ENCODE measurements at places on chromosomes 2 and 18. TPM values are rescaled to one million over a fixed set of nuclear protein-coding genes. Genes with fewer than 3 reads are reported as not detected.

TMEM17 gene
- 0.08 TPM for polyA plus RNA-seq

GPR45 gene
- polyA plus RNA-seq = not detected

KIF5C gene
- 0.04 TPM for polyA plus RNA-seq

OXER1 gene
- polyA plus RNA-seq = 5.7 TPM

ST8SIA3 gene
- not detected for polyA plus RNA-seq

NXPH2 gene
- not detected for polyA plus RNA-seq

SH3BP4 gene
- polyA plus RNA-seq = 1.6 TPM

ESPNL gene
- polyA plus RNA-seq = not detected

CHN1 gene
- polyA plus RNA-seq = 0.36 TPM

LHCGR gene
- not detected for polyA plus RNA-seq

DNA sequence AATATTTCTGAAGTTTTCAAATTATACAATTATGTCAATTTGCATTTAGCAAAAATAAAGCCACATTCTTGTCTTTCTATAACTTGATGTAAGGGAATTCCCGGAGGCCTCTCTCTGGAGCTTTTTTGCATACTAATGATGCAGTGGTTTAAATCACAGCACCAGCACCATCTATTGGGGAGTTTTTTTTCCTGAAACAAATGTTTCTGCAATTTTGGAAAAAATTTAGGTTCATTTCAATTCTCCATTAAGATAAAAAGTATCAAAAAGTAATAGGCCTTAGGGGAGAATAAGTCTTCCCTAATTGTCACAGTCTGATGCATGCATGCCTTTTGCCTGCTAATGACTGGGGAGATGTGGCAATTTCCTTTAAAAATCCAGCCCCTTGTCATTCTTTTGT lies 13.5 kb downstream of the CBLN2 start:
- no peaks in the 10 kb centered on the region for H3K4me1 ChIP-seq
- no peak overlapping the region for H3K27ac ChIP-seq
- DNase-seq = no peak
- H3K36me3 ChIP-seq = no peaks in the 10 kb centered on the region
- H3K27me3 ChIP-seq = no peaks in the 10 kb centered on the region

GRCh38 chr2:118705032-118705431 lies 142.4 kb downstream of the EN1 start:
- H3K27ac ChIP-seq = no peak overlapping the region
- H3K4me1 ChIP-seq = no peaks in the 10 kb centered on the region

- no peak overlapping the region for H3K4me3 ChIP-seq
- H3K36me3 ChIP-seq = no peaks in the 10 kb centered on the region
- peaks cover under 1% of the 10 kb centered on the region for H3K4me1 ChIP-seq
- DNase-seq = no peak
- H3K27ac ChIP-seq = no peak overlapping the region
- no peaks in the 10 kb centered on the region for H3K27me3 ChIP-seq
Measured at GRCh38 chr18:23085066-23085465, 50.2 kb upstream of the CABLES1 start.

DNA sequence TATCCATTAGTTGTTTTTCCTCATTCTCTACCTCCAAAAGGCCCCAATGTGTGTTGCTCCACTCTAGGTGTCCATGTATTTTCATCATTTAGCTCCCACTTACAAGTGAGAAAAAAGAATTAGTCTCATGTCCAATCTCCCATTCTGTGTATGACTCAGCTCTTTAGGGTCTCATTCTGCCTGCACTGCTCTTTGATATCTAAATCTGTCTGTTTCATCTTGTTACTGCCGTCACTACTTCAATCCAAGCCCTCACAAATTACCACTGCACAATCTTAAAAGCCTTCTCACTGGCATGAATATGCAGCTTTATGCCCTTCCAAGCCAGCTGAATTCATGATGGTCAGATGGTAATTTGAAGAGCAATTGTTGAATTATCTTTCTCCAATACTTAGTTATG lies 480.5 kb downstream of the TRIB2 start:
- DNase-seq = no peak
- H3K27ac ChIP-seq = no peak overlapping the region
- no peaks in the 10 kb centered on the region for H3K27me3 ChIP-seq
- H3K4me3 ChIP-seq = no peak overlapping the region

- DNase-seq = peak; percentile 85
- H3K4me3 ChIP-seq = peak overlapping the region; percentile 18
- peaks cover 5% of the 10 kb centered on the region for H3K36me3 ChIP-seq
- peak overlapping the region; percentile 80 for H3K27ac ChIP-seq
Measured at GRCh38 chr2:121611730-121612705, 37.2 kb downstream of the CLASP1 start.

DNA sequence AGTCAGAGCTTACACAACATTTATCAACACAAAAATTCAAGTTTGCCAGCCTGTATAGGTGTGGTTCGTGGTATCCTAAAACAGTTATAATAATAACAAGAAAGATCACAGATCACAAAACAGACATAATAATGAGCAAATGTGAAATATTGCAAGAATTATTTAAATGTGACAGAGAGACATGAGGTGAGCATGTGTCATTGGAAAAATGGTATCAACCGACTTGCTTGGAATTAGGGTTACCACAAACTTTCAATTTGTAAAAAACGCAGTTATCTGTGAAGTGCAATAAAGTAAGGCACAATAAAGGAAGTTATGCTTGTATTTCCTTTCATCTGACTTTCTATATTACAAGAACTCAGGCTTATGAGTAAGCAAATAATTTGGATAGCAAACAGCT lies 116.8 kb downstream of the IKZF2 start:
- no peak overlapping the region for H3K4me3 ChIP-seq
- H3K4me1 ChIP-seq = no peaks in the 10 kb centered on the region
- H3K36me3 ChIP-seq = no peaks in the 10 kb centered on the region
- no peaks in the 10 kb centered on the region for H3K27me3 ChIP-seq
- H3K27ac ChIP-seq = no peak overlapping the region
- DNase-seq = no peak

- no peaks in the 10 kb centered on the region for H3K27me3 ChIP-seq
- DNase-seq = no peak
- H3K4me1 ChIP-seq = peaks cover 42% of the 10 kb centered on the region
- no peaks in the 10 kb centered on the region for H3K36me3 ChIP-seq
- H3K4me3 ChIP-seq = no peak overlapping the region
Measured at GRCh38 chr18:74248189-74248588, 43.6 kb downstream of the CYB5A start.

GRCh38 chr18:46859855-46860254 lies 57.5 kb downstream of the PIAS2 start:
- no peaks in the 10 kb centered on the region for H3K4me1 ChIP-seq
- no peak overlapping the region for H3K27ac ChIP-seq
- H3K4me3 ChIP-seq = no peak overlapping the region
- DNase-seq = no peak
- no peaks in the 10 kb centered on the region for H3K27me3 ChIP-seq
- H3K36me3 ChIP-seq = peaks cover 2% of the 10 kb centered on the region

GRCh38 chr2:205510345-205510744 lies 172.0 kb upstream of the NRP2 start:
- H3K27me3 ChIP-seq = no peaks in the 10 kb centered on the region
- H3K27ac ChIP-seq = no peak overlapping the region
- no peaks in the 10 kb centered on the region for H3K36me3 ChIP-seq

DNA sequence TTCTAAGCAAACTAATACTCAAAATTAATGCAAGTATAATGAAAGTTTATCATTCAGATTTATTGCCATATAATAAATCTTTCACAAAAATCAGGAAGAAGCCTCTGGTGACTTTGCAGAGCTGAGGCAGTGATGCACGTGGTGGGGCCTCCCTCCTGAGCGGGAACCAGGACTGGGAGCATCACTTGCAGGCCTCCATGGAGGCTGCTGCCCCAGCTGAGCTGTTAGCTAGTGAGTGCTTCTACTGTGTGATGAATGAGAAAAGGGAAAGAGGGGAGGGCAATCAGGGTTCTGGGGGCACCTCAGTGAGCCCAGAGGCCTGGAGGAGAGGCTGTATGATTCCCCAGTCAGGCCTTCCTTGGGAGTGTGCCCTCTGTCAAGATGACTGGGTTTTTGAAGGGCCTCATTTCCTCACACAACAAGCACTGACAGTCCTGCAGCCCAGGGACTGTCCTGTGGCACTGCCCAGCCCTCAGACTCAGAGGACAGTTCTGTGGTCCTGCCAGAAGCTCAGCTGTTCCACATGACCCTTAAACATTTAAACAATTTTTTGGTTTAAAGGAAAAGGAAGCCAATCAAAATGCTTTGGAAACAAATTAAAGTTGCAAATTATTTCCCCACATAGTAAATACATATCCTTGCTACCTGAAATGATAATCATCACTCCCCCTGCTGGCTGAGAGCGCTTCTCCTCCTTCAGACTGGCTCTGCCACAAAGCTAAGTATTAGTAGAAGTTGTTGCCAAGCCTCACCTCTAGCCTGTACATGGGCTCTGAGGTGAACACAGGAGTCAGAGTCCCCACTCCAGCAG lies 90.9 kb upstream of the SMAD7 start:
- H3K27ac ChIP-seq = no peak overlapping the region
- no peaks in the 10 kb centered on the region for H3K27me3 ChIP-seq
- no peak overlapping the region for H3K4me3 ChIP-seq
- H3K4me1 ChIP-seq = peaks cover 6% of the 10 kb centered on the region

DNA sequence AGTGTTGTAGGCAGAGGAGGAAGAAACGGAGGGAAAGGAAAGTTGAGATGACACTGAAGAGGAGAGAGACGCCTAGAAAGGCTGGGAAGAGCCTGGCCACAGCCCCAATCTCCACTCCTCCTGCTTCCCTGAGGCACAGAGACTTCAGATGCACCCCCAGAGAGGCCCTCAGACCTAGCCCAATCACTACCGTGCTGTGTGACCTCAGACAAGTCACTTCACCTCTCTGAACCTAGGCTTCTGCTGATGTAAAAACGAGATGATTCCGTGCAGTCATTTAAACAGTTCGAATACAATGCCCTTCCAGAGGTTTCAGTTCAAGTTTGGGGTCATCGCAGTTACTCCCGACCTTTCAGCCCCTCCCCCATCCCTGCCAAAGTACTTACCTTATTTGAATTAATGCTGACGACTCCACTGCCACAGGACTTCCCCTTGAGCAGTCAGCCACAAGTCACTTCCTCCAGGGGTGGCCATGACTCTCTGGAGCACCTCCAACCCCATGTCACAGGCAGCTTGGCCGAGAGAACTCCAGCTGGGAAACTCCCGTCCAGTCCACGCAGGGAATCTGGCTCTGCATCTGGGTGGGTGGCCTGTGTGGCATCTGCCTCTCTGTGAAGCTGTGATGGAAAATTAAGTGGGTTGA lies 105.2 kb upstream of the ID2 start:
- H3K4me3 ChIP-seq = no peak overlapping the region
- H3K27me3 ChIP-seq = no peaks in the 10 kb centered on the region
- DNase-seq = peak; percentile 82
- H3K4me1 ChIP-seq = peaks cover 46% of the 10 kb centered on the region
- no peak overlapping the region for H3K27ac ChIP-seq

GRCh38 chr18:48673853-48674721 lies 135.3 kb downstream of the CTIF start:
- H3K27ac ChIP-seq = peak overlapping the region; percentile 21
- no peak overlapping the region for H3K4me3 ChIP-seq
- peak; percentile 65 for DNase-seq
- no peaks in the 10 kb centered on the region for H3K27me3 ChIP-seq
- H3K4me1 ChIP-seq = peaks cover 63% of the 10 kb centered on the region

DNA sequence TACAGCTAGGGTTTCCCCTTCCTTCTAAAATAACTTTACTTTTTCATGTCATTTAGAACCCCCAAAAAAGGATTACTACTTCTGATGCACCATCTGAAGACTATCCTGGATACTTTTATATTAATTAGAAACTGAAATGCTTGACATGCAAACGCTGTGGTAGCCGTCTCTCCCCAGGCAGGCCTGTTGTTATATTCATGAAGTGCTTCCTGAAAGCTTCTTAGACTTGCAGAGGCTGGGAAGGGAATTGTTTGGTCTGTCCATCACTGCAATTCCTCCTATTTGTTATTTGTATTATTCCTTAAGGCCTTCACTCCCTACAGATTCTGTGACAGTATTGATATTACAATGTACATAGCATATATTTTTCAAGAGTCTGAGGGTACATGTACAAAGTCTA lies 370.2 kb downstream of the NRXN1 start:
- no peak overlapping the region for H3K4me3 ChIP-seq
- H3K36me3 ChIP-seq = no peaks in the 10 kb centered on the region
- DNase-seq = no peak

DNA sequence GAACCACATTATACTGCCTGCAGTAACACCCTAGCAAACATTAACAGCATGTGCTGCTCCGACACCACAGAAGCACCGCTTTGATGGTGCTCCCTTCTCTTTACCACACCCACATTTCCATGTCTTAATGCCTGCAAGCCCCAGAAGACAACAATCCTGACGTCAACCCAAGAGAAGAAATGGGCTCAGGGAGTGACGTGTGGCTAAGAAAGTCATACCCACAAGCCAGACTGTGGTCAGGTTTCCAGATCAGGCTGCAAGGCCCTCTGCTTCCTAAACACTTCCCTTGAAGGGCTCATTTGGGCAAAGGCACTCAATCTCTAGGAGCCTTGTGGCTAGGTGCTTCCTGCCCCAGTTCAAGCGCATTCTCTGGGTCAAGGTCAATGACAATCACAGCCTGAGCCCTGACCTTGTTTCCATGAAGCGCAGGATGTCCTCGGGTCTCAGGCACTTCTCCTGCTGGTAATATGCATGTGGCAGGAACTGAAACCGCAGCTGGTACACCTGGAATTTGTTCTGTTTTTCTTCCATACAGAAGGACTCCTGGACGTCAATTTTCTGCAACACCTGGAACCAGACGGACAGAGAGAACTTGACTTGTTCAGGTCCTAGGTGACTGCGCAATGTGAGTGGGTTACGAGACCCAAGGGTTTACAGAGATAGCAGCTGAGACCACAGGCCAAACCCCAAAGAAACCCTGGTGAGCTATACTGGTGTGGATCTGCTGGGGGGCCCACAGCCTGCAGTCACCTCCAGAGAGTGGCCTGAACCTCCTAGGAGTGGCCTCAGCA lies 67.2 kb downstream of the POLR1A start:
- no peak overlapping the region for H3K4me3 ChIP-seq
- H3K27me3 ChIP-seq = no peaks in the 10 kb centered on the region
- H3K27ac ChIP-seq = peak overlapping the region; percentile 96

DNA sequence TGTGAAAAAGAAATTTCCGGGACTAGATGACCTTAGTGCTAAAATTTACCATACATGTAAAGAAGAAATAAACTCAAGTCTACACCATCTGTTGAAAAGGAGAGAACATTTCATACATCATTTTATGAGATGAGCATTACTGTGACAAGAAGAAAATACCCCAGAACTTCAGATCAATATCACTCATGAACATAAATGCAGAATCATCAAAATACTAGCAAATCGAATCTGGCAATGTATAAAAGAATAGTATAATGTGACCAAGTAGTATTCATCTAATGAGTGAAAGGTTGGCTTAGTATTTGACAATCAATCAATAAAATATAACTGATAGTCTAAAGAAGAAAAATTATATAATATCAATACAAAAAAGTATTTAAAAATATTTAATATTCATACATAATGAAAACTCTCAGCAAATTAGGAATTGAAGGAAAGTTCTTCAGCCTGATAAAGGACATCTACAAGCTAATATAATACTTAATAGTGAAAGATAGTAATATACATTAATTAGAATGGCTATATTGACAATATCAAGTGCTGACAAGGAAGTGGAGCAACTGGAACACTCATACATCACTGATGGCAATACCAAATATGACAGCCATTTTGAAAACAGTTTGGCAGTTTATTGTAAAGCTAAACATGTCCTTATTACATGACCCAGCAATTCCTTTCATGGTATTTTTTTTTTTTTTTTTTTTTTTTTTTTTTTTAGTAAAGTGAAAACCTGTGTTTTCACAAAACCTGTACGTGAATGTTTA lies 231.4 kb upstream of the ZEB2 start:
- H3K4me1 ChIP-seq = no peaks in the 10 kb centered on the region
- no peaks in the 10 kb centered on the region for H3K36me3 ChIP-seq
- no peak overlapping the region for H3K27ac ChIP-seq
- H3K4me3 ChIP-seq = no peak overlapping the region
